AG08396 (cell line): ENCODE measurements at places on chromosomes 16 and 17.
A peak's percentile ranks its signal among the peaks of the same experiment; 100 is the strongest.

DNA sequence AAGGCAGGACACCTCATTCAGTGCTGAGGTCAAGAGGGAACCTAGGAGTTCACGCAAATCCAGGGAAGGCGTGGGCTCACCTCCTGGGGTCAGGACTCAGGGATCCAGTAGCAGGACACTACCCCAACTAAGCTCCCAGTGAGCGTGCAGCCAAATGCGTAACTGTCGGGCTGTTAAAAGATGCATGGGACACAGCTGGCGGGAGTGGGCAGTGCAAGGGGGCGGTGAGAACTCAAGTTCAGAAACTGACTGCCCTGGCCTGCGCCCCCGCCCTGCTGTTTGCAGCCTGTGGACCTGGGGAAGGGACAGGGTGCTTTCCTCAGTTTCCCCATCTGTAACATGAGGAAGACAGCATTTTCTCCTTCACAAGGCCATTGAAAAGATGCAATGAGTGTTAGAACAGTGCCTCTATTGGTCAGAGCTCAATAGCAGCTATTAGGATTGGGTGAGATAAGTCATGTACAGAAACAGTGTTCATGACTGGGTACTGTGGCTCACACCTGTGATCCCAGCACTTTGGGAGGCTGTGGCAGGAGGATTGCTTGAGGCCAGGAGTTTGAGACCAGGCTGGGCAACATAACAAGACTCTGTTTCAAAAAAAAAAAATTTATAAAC, 20.2 kb downstream of the CDIPT start:
- no peak for DNase-seq

DNA sequence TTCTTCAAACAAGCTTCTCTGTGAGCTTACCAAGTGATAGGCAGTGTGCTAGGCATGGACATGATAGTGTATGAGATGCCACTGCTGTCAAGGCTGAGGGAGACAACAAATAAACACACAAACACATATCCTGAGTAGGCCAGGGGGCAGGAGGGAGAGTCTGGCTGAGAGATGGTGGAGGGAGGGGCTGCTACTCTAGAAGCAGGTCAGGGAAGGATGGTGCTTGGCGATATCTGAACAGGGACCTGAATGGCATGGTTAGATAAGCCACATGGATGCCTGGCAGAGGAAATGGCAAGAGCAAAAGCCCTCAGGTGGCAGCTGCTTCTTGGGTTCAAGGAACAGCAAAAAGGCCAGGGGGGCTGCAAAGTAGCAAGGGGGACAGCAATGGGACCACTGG, 8.6 kb upstream of the CHST6 start:
- no peak for DNase-seq

GRCh38 chr16:88347656-88348376, 34.9 kb upstream of the ZNF469 start:
- DNase-seq = no peak

DNA sequence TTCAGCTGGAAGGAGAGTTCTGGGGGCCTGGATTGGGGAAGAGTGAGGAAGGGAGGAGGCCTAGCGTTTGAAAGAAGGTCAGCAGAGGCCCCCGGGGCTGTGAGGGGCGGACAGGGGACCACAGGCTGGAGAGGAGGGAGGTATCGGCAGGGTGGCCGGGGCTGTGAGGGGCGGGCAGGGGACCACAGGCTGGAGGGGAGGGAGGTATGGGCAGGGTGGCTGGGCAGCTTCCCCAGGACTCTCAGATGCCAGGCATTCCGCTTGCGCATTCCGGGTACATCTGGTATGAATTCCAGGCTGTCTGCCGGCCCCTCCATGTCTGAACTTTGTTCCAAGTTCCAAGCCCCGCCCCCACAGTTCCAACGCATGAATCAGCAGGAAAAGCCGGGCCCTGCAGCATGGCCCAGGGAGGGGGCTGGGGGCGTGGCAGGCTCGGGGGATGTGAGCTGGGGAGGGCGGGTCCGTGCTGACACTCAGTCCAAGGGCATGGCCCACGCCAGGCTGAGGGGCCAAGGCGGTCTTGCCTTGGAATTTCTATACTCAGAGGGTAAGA, 4.3 kb upstream of the TLCD2 start:
- peak; percentile 91 for DNase-seq

- DNase-seq = no peak
These were observed 14.1 kb upstream of the MRTFB start for GRCh38 chr16:14056970-14057369.

DNA sequence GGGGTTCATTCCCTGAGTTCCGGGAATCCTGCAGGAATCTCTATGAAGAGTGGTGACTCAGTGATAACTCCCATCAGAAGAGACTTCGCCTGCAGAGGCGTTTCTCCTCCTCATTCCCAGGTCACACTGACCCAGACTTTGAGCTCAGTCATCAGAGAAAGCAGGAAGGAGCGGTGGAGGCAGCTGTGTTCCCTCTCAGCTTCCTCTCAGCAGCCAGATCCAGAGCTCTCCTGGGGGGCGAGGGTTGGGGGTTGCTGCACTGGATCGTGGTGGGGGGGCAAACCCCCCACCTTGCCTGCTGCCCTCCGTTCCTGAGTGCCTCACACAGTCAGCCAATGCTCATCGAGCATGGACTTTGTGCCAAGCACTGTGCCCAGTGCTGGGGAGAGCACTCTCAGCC, 271.2 kb downstream of the CBLN1 start:
- DNase-seq = no peak

DNA sequence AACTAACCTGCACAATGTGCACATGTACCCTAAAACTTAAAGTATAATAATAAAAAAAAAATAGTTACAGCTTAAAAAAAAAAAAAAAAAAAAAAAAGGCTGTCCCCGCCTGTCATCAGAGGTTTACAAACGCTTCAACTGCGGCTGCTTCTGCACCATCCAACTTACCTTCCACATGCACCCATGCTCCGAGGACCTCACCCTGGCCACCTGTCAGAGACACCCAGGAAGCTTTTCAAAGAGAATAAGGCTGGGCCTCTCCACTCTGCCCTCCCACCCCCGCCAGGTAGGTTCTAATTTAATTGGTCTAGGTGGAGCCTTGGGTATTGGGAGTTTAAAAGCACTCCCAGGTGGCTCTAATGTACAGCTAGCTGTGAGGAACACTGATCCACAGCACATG, 64.9 kb downstream of the COPRS start:
- DNase-seq = no peak

GRCh38 chr16:21646721-21647561, 5.5 kb downstream of the IGSF6 start:
- no peak for DNase-seq

DNA sequence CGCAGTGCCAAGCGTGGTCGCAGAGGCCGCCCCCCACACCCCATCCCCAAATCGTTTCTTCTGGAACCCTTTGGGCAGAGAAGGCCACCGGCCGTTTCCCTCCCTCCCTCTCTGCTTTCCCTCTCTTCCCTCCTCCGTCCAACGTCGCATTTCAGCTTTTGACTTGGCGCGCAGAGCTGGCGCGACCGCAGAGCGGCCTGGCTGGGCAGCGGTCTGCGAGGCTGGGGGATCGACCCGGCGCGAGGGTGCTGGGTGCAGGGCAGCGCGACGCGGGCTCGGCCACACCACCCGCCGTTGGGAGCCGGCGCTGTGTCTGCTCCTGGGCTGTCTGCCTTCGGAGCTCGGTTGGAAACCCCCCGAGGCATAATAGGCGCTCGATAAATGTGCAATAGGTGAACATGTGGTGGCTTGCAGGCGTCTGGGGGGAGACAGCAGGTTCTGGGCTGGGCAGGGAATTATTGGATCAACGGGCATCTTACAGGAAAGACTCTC, 2.8 kb upstream of the NTN3 start:
- peak; percentile 56 for DNase-seq

GRCh38 chr16:56477096-56477878, 25.9 kb downstream of the OGFOD1 start:
- peak; percentile 76 for DNase-seq

GRCh38 chr16:88624977-88625576, 13.3 kb upstream of the IL17C start:
- DNase-seq = no peak

DNA sequence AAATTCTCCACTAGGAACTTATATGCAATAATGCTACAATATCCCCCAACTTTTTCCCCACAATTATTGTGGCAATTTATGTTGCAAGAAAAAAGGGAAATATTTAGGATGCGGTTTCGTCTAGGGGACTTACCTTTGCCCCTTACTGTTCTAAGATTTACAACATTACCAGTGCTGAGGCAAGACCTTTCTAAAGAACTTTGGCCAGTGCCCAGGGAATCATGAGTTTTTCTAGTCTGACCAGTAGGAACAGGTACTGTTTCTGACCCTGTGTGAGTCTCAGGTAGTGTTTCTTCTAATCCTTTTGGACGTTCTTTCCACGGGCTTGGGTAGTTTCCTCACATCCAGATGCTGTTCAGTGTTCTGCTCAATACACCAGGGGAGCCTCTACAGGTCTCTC, 373.7 kb downstream of the HAPSTR1 start:
- no peak for DNase-seq

DNA sequence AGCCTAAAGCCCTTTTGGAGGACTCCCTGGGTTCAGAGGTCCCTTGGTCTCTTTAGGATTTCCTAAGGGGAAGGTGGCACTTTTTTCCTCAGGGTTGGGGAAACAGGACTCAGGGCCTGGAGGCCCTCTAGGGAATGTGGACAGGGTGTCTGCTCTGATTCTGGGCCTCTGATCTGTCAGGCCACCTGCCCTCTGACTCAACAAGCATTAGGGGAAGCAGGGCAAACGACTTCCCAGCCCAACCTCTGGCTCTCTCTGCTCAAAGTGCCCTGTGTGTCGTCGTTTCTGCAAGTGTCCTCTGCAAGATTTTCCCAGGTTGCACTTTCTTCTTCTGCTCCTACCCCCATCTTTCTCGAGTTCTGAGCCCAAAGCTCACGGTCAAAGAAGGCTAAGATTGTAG, 6.6 kb upstream of the IGFBP4 start:
- DNase-seq = no peak

DNA sequence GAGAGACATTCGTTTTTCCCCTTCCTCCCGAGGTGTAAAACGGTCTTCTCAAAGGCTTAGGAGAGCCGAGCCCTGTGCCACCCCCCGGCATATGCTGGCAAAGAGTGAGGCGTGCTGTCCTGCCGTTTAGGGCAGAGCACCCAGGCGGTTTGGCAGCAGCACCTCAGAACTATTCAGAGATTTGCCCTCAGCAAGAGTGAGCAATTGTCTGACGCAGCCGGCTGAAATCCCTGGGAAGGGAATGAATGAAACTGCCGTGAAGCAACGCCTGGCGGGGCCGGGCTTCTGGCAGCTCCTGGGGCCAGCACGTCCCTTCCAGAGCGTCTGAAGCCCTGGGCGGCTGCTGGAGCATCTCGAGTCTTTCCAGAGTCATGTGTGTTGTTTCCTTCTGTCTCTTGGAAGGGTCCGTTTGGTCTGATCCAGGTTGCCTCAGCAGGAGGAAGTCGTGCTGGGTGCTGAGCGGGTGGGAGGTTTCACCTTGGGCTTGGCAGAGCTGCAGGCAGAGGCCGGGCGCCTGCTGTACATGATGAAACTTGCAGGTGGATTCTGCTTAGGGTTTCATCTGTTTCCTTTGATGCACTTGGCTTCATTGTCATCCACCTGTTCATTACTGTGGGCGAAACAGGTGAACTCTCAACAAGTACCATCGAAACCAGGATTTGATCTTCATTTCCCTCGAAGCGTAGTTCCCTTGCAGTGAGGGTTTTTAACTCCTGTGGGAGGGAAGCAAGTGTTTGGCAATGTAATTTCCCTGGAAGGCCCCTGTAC, 35.4 kb downstream of the TBCD start:
- DNase-seq = no peak

- no peak for DNase-seq
These were observed 29.0 kb downstream of the ZFHX3 start for GRCh38 chr16:73018821-73019456.

DNA sequence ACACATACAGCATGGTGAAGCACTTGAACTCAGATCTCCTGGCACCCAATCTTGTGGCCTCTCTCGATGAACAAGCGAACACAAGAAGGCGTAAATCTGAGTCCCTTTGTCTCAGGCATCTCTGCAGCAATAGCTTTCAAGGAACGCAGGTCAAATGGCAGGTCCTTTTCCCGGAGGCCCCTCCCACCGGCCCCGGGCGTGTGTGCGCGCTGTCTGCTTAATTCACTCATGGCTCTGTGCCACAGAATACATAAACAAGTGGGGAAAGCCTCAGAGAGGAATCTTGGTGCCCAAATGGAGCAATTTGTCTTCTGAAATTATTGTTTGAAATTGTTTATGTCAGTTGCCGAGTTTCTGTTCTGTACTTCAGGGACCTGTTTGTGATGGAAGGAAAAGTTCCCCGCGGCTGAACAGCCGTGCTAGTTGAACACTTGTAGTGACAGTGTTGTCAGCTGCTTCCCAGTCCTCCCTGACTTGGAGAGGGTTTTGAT, 14.8 kb downstream of the MYOCD start:
- peak; percentile 13 for DNase-seq

DNA sequence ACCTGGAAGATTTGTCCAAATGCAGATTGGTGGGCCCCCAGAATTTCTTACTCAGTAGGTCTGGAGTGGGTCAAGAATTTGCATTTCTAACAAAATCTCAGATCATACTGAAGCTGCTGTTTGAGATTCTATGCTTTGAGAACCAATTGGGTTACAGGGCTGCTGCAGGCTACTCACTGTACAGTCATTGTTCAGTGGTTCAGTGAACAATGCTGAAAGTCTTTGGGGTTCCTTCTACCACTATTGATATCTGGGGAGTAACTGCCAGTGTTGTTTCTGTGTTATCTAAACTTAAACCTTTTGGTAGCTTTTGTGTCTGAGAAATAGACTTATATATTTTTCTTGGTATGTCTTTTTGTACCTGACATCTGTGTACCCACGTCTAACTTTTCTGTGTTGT, 187.5 kb downstream of the TANC2 start:
- DNase-seq = no peak

DNA sequence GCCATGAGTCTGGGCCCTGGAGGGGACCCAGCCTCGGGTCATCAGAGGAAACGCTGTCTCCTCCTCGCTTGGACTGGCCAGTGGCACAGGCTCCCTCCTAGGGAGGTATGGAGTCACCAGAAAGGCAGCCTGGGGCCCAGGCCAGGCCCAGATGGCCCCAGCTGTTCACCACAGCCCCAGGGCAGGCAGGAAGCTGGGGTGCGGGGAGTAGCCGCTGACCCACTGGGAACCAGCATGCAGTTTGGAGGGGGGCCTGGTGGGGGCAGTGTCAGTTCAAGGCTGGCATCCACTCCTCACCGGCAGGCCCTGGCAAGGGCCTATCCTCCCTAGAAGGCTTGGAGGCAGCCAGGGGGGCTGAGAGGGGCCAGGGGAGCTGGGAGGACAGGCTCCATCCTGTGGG, 48.8 kb downstream of the SDK2 start:
- no peak for DNase-seq

DNA sequence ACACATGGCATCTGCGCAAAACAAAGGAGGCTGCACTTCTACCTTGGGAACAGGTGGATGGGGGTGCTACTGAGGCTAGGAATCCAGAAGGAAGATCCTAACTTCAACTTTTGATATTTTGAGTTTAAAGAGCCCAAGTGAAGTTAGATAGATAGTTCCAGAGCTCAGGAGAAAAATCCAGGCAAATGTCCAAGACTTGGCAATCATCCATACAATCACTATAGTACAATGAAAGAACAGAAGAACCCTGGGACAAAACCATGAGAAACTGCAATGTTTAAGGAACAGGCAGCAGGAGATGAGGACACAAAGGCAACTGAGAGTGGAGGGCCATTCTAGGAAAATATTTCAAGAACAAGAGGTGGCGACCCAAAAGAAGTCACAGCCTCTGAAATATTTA, 12.4 kb downstream of the CDYL2 start:
- DNase-seq = no peak
